Dermis blood vessel endothelial cell (primary cell): ENCODE measurements at places on chromosomes 5 and 9. TPM values are rescaled to one million over a fixed set of nuclear protein-coding genes. Genes with fewer than 3 reads are reported as not detected.

DNA sequence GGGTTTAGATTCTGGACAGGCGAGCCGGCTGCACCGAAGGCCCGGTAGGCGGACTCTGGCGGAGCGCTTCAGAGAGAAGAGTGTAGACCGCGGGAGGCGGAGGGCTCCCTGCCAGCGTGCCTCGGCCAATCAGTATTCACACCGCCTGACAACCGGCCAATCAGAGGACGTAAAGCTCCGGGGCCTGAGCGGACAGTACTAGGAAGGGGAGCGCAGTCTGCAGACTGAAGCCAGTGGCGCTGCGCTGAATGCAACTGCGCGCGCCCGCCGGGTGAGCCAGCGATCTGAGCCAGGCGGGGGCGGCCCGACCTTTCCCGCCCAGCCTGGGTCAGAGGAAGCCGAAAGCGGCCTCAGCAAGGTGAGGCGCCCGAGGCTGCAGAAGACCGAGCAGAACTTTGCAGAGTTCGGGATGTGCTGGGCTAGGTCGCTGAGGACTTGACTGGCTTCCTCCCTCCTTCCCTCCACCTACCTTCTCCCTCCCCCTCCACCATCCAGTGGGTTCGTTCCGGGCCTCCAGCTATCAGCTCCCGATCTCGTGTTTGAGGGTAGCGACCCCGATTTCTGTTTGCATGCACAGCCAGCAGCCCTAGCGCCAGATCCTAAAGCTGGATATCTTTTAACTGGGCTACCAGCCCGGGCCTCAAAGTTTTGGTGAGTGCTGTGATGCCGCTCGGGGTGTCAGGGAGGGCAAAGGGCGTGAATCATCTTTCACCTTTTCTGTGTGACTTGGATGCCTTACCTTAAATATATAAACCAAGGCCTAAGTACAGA is at the start of gene DMRT2:
TSS of gene DMRT2 (plus strand) at position 233 of the 771 bp plus-strand sequence. CDS start 1,257 bp downstream, outside the sequence.
- DNase-seq = peak; percentile 77

GRCh38 chr5:79235261-79235633 is 684 bp upstream of the JMY start:
- DNase-seq = no peak

- peak; percentile 61 for DNase-seq
Observed at GRCh38 chr5:142322747-142323479, 1.9 kb downstream of the SPRY4 start.

GRCh38 chr9:115999498-115999897 is 154.1 kb upstream of the PAPPA start:
- no peak for DNase-seq

DNA sequence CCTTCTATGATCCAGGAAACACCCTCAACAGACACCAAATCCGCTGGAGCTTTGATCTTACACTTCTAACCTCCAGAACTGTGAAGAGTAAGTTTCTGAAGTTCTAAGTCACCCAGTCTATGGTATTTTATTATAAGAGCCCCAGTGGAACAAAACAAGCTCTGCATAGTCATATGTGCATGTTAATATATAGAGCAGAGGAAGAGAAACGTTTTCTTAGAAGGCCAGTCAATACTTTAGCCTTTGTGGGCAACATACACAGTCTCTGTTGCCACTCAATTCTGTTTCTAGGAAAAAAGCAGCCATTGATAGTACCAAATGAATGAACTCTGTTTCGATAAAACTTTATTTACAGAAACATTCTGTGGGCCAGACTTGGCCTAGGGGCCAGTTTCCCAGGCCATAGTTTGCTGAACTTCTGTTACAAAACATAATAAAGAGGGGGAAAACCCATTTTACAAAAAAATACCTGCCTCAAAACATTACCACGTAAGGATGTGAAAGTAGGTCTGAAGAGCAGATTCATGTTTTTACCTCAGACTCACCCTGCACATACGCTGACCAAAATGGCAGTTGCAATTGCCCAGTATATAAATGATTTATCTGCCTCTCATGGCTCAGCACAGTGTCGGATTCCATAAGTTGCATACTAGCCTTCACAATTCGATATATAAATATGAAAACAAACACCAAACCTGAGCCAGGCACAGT is 350.5 kb downstream of the SLIT3 start:
- no peak for DNase-seq

GRCh38 chr5:141976176-141976575 is 7.3 kb downstream of the RNF14 start:
- no peak for DNase-seq

- no peak for DNase-seq
Observed at GRCh38 chr5:52856564-52856963, 68.8 kb downstream of the ITGA1 start.

- no peak for DNase-seq
Observed at GRCh38 chr5:78328585-78329173, 31.7 kb upstream of the SCAMP1 start.

GRCh38 chr5:91224456-91224855 is 158.7 kb downstream of the ARRDC3 start:
- DNase-seq = no peak

- DNase-seq = no peak
Observed at GRCh38 chr9:19373527-19373926, 6.5 kb downstream of the RPS6 start.

DNA sequence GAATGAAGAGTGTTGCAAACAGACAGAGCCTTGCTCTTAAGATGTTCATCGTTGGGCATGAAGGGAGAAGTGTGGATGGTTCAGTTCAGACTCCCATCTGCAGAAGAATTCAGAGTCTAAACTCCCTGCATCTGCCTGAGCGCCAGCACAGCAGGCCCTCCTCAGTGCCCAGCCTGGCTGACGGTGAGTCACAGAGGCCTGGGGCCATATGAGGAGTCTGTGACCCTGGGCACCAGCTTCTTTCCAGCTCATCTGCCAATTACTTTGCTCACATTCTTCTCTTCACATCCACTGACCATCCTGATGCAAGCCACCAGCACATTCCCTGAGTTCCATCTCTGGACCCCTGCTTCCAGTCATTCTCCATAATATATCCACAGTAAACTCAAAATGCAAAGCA is 401.1 kb upstream of the TRPC7 start:
- no peak for DNase-seq

DNA sequence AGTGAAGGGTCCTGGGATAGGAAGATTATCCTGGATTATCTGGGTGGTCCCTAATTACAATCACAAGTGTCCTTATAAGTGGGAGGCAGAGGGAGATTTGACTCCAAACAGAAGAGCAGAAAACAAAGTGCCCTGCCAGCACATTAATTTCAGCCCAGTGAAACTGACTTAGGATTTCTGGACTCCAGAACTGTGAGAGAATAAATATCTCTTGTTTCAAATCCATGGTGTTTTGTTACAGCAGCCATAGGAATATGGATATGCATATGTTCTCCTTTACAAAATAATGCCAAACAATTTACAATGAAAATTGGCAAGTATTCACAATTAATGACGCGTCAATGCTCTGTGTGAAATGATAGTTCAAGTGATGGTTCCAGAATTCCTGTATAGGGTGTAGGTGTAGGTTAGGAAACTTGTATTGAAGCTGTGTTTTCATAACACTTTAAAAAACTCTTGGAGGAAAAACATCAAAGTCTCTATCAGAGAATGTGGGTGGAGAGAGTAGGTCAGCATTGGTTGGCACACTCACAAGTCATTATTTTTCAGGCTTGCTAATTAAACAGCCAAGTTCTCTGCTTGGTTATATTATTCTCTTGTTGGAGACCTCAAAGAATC is 19.9 kb upstream of the PLPP1 start:
- DNase-seq = no peak

GRCh38 chr5:133199417-133200178 is 147.8 kb downstream of the HSPA4 start:
- no peak for DNase-seq

- no peak for DNase-seq
Observed at GRCh38 chr5:133662578-133662977, 50.2 kb upstream of the FSTL4 start.

DNA sequence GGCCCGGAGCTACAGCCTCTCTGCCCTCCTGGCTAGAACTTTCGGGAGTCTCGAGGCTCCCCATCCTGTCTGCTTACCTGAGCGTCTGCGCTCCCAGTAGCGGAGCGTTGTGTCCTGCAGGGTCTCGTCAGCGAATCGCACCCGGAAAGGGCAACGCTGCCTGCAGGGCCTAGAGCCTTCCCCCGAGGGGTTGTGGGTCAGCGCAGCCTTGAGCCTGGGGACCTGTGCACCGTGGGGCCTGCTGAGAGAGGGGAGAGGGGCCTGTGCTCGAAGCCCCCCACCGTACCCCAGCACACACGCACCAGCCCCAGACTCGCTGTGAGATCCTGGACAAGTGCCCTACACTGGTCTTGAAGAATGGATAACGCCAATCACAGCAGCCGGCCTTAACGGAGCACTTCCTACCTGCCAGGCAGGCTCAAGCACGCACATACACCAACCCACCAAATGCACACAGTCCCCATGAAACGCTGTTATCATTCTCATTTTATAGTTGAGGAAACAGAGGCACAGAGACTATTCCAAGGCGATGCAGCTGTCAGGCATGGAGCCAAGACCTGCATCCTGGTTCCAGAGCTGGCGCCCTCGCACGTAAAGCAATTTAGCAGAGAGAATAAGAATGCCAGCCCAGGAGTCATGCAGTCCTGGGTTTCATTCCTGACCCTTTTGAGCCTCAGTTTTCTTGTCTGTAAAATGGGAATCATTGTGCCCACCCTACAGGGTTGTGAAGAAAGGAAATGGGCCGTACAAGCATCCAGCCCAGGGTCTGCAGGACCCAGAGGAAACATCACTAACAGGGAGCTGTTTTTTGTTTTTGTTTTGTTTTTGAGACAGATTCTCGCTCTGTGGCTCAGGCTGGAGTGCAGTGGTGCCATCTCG is 5.3 kb downstream of the C9orf50 start:
- DNase-seq = no peak

DNA sequence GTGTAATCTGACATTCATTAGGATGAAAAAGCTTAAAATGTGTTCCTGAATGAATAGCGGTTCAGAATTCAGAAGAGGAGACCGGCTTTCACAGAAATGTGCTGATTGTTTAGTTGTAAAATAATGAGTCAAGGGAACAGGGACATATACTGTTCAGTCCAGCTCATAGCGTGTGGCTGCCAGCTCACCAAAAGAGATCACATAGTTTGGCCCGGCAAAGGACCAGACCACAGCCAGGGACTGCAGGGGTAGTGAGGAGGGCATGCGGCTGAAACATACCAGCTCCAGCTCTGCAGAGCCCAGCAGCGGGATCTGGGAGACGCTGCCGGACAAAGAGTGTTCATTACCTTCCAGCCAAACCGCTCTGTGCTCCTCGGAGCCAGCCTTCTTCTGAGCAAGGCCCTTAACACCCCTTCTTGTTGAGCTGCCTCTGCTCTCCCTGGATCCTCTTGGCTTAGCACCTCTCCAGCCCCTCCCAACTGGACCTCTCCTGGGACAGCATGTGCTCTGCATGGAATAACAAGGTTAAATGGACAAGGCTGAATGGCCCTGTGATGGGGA is 116.8 kb upstream of the CNTLN start:
- DNase-seq = no peak

DNA sequence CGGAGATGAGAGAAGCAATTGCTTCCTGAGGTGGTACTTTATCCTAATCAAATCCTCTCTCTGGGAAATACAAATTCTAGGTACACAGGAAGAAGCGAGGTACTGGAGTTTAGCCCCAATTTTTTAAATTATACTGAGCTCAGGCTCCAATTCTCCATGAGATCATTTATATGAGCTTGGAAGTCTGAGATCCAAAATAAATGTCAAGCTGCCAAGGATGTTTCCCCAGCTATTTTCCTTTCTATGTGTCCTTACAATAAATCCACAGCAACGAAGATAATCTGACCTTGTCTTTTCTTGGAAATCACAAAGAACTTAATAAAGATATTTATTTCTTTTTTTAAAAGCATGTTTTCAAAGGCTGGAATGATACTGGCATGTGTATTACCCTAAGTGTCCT is 597.3 kb downstream of the GABRG2 start:
- DNase-seq = no peak

DNA sequence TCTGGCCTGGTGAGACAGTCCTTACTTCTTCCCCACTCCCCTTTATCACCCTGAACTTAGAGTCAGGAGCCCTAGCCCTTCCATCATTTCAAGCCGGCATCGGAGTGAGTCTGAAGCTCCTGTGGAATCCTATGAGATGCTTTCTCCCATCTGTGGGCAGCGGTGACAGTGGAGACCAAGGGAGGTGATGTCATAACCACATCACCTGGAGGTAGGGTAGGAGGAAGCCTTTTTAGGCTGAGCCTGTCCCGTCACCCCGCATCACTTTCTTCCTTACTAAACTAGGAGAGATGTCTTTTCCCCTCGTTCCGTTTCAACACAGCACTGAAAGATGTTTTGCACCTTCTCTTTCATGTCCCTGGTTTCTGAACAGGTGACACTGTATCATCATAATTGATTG is 124.1 kb upstream of the WWC1 start:
- DNase-seq = no peak

- DNase-seq = no peak
Observed at GRCh38 chr5:482021-482420, 39.0 kb downstream of the EXOC3 start.

DNA sequence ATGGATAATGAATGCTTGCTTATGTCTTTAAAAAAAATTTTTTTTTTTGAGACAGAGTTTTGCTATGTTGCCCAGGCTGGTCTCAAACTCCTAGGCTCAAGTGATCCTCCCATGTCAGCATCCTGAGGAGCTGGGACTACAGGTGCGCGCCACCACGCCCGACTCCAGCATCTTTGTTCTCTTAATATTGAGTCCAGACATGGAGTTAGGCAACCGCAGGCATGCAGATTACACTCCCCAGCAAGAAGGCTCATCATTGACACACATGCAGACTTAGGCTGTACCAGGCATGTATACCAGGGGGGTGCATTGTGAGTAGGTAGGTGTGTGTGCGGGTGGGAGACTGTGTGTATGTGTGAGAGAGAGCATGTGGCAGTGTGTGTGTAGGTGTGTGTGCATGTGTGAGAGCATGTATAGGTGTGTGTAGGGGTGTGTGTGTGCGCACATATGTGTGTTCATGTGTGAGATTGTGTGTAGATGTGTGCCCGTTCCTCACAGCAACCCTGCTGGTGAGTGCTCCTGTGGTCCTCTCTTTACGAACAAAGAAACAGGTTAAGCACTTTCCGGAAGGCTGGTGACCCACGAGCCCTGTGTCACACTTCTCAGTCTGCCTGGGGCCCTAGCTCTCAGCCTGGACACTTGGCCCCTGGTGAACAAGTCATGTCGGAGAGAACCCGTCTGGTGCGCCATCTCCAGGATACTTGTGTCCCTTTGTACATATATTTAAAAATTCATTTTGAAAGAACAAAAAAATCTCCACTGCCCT is 6.2 kb downstream of the OBP2B start:
- DNase-seq = no peak

- DNase-seq = no peak
Observed at GRCh38 chr5:95697781-95698681, 15.2 kb upstream of the SPATA9 start.

GRCh38 chr5:129743541-129744187 is 4.2 kb upstream of the MINAR2 start:
- DNase-seq = no peak

The KIF20A gene
- total RNA-seq = 18.9 and 109 TPM in 2 replicates

The SLC9A3 gene
- 1.5 TPM in 2 replicates for total RNA-seq

The PCDHA6 gene
- 0.09 and 0.17 TPM in 2 replicates for total RNA-seq

The SCGB3A1 gene
- total RNA-seq = 0.74 and 0.85 TPM in 2 replicates

The LMX1B gene
- total RNA-seq = not detected in 2 replicates

The GDNF gene
- not detected in 2 replicates for total RNA-seq

The FOXB2 gene
- total RNA-seq = not detected in 2 replicates

The TICAM2 gene
- total RNA-seq = 0.17 and 0.93 TPM in 2 replicates

The TMEFF1 gene
- 9.2 and 19.3 TPM in 2 replicates for total RNA-seq

The PROB1 gene
- total RNA-seq = 6.1 and 9.2 TPM in 2 replicates

The TAF1L gene
- total RNA-seq = under 0.01 TPM in 2 replicates

The DNM1 gene
- total RNA-seq = 0.17 and 0.33 TPM in 2 replicates

The GRIN3A gene
- not detected in 2 replicates for total RNA-seq

The ADGRV1 gene
- total RNA-seq = under 0.01 and 0.14 TPM in 2 replicates

The KIF24 gene
- 1.0 and 5.6 TPM in 2 replicates for total RNA-seq

The PRELID2 gene
- 22.2 and 27.9 TPM in 2 replicates for total RNA-seq

The CCDC112 gene
- 5.9 and 6.6 TPM in 2 replicates for total RNA-seq
